ENCODE measurements at places on chromosomes 6 and 20. TPM values are rescaled to one million over a fixed set of nuclear protein-coding genes. Genes with fewer than 3 reads are reported as not detected.

The SLC35D3 gene
- total RNA-seq, result not detected

GRCh38 chr6:18323935-18324705 is 59.8 kb upstream of the DEK start:
- peak; percentile 73 for DNase-seq

The ALDH5A1 gene
- total RNA-seq, result 1.6 TPM

DNA sequence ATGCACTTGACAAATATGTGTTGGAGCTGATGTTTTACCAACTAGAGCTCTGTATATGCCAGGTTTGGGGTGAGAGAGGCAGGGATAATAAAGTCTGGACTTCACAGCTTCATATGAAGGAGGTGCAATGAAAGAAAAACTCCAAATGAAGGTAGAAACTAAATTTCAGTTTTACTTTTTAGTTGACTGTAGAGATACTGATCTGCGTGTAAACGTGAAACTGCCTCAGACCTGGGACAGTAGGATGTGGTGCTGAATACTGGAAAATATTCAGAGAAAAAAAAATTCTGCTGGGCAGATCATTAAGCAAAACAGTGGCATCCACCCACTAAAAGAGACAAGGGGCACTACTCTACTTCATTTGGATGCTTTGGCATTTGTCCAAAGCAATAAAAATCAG is 94.5 kb downstream of the BACH2 start:
- DNase-seq, result no peak

DNA sequence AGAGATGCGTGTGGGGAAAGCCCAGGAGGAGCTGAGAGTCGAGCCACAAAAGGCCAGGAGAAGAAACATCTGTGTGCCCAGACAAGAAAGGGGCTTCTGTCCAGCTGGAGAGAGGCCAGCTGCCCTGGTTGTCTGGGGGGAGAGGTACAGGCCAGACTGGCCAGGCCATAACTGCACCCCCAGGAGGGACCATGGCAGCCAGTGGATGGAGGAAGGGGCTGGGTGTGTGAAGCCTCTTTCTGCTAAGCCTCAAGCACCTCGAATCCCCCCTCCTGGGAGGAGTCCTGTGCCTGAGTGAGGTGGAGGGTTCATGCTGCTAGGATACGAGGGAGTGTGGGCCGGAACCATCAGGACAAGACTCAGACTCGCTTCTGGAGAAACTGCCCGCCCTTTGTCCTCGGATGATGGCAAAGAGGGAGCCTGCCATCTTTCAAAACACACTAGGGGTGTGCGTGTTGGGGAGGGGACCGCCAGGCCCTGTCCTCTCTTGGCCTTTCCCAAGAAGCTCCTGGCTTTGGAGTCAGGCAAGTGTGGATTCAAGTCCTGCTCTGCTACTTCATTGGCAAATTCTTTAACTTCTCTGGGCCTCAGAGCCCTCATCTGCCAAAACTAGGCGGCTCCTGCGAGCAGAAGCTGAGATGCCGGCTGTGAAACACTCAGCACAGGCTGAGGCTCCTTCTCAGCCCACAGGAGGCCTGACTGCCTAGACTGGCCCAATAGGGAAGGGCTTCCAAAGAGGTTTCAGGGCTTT is 90.3 kb downstream of the ASXL1 start:
- peak; percentile 27 for DNase-seq

All from fibroblast of the aortic adventitia (primary cell).